ENCODE measurements at places on chromosomes 12 and 14.

GRCh38 chr14:89424241-89424640 lies 7.2 kb upstream of the FOXN3 start:
- DNase-seq, result no peak

DNA sequence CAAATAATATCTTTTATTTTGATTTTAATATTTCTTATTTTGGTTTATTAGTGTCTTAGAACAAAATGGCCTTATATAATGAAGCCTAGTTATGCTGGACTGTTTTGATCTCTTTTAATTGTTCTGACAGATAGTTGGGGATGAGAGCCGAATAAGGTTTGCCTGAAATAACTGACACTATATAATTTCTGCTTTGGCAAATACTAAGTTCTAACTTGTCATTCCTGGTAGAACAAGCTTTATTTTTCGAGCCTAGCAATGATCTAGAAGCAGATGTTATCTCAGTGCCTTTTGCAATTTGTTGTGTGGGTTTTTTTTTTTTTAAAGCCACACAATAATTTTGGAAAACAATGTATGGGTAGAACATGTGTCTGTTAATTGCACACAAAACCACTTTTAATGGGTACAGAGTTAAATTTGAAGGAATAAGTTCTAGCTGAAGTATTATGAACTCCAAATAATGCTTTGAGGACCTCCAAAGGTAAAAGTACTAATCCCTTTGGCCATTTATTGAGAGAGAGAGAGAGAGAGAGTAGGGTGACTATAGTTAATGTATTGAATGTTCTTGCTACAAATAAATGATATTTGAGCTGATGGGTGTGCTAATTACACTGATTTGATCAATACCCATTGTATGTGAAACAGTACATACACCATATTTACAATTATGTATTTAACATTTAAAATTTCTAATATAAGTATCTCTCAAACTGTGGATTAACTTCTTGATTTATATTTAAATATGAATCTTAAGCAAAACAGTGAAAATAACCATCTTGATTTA lies 35.0 kb downstream of the MDM2 start:
- no peak for DNase-seq

GRCh38 chr14:23380197-23380914 lies 3.5 kb downstream of the CMTM5 start:
- no peak for DNase-seq

- no peak for DNase-seq
Observed at GRCh38 chr12:53208435-53208834, 1.4 kb upstream of the ITGB7 start.
